Memory B cell (primary cell): ENCODE measurements at places on chromosomes 3 and 15.

- DNase-seq, result peak; percentile 72
These were observed 1.2 kb downstream of the KLF13 start for GRCh38 chr15:31327669-31328427.

- no peak for DNase-seq
These were observed 59.5 kb upstream of the TIPARP start for GRCh38 chr3:156614642-156615511.

- DNase-seq, result no peak
These were observed 76.4 kb downstream of the EBLN2 start for GRCh38 chr3:73137736-73138403.

DNA sequence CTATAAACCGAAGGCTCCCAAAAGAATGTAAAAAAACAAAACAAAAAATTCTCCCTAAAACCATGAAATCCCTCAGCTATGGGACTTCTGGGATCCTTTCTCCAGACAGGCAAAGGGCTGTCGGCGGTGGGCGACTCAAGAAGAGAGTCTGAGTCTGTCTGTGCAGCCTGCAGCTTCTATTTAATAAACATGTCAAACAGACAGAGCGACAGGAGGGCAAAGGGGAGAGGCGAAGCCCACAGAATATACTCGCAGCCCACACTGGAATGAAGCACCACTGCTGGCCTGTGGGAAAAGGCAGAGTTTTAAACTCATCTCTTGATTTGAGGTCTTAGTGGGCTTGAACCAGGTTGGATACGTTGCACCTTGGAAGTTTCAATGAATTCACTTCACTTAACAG is 40.2 kb downstream of the ISL2 start:
- no peak for DNase-seq

DNA sequence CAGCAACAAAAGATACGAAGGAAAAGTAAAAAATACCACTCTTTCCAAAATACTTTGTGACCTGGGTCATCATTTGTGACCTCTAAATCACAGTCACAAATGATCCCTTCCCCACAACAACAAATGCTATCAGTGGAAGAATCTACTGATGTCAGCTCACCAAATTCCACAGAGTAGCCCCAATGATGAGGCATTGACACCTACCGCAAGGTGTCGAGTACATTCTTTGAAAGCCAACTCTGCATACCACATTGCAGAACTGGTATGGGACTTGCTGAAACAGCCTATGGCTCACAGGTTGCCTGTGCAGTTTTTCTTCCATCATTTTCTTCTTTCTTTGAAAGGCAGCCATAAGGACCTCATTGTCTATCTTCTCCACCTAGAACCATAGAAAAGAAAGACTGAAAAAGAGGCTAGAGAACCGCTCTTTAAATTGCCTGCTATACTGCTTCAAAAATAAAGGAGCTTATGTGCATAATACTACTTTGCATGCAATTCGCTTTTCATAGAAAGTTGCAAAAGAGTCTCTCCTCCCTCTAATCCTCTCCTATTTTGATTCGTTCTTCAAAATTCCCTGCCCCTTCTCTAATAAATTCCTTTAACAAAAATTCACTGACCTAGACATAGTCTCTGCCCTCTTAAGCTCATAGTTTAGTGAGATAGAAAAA is 21.4 kb upstream of the KPNA1 start:
- no peak for DNase-seq

GRCh38 chr3:21644268-21644667 is 106.7 kb downstream of the ZNF385D start:
- no peak for DNase-seq

DNA sequence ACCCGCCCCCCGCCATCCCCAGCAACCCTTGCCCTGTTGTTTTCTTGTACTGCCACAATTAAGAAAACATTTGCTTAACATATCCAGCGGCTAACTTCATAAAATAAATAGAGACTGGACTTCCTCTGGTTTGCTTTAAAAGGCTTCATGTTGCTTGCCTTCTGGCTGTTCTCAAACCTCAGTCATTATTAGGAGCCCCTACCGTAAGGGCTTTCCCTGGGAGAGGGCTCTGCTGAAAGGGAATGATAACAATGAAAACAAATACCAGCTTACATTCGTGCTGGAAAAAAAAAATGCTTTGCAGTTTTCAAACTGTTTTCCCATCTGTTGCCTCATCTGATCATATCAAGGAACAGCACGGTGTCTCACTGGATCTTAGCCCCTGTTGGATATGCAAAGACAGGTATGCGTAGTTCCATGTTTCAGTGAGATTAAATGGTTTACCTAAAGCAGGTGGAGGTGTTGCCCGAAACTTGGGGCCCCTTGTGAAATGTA is 77.2 kb upstream of the VGLL4 start:
- no peak for DNase-seq

- DNase-seq, result no peak
These were observed 15.0 kb downstream of the SLC38A3 start for GRCh38 chr3:50220109-50220508.

GRCh38 chr3:68467465-68467864 is 464.9 kb downstream of the TAFA4 start:
- no peak for DNase-seq

- DNase-seq, result no peak
These were observed 29.2 kb downstream of the EPHB3 start for GRCh38 chr3:184590795-184591194.

DNA sequence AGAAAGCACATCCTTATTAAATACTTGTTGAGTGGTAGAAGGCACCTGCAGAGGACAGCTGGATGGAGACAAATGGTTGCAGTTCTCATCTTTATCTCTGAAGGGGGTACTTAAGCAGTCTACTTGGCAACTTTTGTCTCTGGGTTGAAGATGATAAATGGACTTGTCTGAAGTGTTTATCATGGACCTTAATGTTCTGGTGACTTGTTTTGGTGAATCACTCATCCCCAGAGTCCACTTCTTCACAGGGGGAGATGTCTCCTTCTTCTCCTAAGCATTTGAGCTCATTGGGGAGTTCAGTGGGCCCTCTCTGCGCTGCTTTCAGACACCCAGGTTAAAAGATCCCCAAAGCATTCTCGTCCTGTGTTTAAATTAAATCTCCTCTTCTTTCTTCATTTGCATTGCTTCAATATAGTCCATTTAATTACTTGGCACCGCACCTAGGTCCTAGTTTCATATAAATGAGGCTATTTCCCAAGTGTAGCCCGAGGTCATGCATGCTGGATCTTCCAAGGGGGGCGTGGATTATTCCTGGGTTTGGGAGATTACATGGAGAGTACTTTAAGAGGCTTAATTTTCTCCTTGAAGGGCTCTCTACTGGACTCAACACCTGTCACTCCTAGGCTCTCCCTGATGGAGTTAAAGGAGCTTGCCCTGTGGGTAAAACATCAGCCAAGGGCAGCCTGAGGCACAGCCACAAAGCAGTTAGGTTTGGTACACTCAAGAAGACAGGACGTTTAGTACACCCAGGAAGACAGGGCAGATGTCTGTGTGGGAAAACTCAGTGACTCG is 239.3 kb upstream of the C2CD4B start:
- DNase-seq, result no peak

- no peak for DNase-seq
These were observed 33.0 kb upstream of the TEX264 start for GRCh38 chr3:51637941-51638471.

- DNase-seq, result no peak
These were observed 159.2 kb upstream of the SLC24A5 start for GRCh38 chr15:47961401-47962090.

GRCh38 chr3:171283183-171283847 is 176.9 kb downstream of the TNIK start:
- DNase-seq, result no peak

DNA sequence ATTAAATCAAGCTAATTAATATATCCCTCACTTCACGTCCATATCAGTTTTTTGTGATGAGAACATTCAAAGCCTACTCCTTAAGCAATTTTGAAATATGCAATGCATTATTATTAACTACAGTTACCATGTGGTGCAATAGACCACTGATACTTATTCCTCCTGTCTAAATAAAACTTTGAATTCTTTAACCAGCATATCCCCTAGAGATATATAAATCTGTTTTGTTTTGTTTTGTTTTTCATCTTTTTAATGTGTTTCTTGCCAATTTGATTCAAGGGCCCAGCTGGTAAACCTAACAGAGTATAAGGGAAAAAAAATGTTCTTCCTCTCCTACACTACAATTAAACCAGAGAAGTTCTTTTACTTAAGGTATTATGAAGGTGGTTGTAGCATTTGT is 524.2 kb downstream of the NAALADL2 start:
- DNase-seq, result no peak

- DNase-seq, result no peak
These were observed 19.1 kb downstream of the GPR160 start for GRCh38 chr3:170056710-170057454.

DNA sequence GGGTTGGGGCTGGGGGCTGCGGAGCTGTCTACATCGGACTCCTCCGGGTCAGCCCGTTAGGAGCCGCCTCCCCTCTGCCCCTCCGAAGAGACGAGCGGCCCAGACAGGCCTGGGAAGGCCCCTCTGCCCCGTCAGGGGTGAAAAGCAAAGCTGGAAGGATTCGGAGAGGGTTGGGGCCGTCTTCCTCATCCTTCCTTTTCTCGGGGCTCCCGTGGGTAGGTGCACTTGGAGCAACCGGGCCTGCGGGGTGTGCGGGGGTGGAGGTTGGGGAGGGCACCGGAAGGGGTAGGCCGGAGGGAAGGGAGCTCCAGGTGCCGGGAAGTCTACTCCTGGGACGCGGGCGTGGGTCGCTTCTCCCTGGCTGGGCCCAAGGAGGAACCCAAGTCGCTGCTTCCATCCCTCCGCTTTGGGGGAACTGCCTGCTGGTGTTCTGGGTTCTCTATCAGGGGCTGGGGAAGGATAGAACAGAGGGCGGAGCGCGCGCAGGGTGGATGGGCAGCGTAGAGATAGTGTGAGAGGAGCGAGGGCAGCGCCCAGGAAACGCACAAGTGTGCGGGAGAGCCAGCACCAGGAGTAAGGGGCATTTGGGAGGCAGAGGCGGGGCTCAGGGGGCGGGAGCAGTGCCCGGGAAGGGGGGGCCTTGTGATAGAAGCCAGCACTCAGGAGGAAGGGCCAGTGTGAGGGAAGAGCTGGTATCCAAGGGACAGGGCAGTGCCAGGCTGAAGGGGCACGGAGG is 590 bp downstream of the POLR2H start:
- peak; percentile 44 for DNase-seq

DNA sequence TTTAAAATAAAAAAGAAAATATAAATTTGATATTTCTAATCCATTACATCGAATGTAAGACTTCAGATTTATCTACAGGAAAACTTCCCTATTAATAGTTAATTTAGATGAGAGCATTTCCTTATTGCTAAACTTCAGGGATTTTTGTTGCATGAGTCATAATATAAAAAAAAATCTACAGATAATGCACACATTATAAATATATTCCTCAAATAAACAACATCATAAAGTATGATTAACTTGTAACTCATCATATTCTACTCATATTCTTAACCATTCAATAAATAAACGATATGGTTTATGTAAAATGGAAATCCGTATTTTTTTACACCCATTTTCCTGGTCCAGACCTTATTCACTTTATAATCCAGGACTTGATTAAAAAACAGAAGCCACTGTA is 477.0 kb downstream of the EPHA3 start:
- DNase-seq, result no peak

GRCh38 chr3:33391255-33391995 is 48.8 kb downstream of the UBP1 start:
- no peak for DNase-seq

GRCh38 chr3:14789640-14790285 is 29.0 kb upstream of the FGD5 start:
- DNase-seq, result no peak

DNA sequence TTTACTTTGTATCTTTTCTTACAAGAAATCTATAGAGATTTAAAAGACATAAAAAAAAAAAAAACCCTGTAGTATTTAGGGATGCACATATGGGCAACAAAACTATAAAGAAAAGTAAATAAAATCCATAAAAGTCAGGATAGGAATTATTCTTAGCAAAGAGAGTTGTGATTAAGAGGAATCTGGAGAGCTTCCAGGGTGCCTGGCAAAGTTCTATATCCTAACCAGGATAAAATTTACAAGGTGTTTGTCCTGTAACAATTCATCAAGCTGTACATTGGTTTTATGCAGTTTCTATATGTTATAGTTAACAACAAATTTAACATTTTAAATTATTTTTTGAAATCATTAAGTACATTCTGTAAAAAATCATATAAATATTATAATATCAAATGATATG is 7.9 kb downstream of the SECISBP2L start:
- DNase-seq, result no peak

DNA sequence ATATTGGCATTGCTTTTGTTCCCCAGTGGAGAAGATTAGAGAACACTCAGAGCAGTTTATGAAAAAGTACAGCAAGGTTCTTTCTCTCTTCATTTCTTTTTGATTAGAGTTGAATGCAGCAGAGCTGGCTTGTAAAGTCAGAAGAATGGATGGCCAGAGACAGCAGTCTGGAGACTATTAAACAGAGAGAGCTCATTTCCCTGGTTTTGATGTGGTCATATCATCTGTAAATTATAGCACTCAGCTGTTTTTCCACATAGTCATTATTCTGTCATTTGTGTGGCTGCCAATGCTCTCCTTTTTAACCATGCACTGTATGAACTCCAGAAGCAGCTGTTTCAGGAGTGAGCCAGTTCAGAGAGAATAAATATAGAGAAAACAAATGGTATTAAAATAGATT is 177.4 kb upstream of the CRBN start:
- DNase-seq, result no peak

- DNase-seq, result no peak
These were observed 55.2 kb upstream of the SEC61A1 start for GRCh38 chr3:127997016-127997415.

- DNase-seq, result no peak
These were observed 6.3 kb downstream of the ZNF774 start for GRCh38 chr15:90358124-90359033.

DNA sequence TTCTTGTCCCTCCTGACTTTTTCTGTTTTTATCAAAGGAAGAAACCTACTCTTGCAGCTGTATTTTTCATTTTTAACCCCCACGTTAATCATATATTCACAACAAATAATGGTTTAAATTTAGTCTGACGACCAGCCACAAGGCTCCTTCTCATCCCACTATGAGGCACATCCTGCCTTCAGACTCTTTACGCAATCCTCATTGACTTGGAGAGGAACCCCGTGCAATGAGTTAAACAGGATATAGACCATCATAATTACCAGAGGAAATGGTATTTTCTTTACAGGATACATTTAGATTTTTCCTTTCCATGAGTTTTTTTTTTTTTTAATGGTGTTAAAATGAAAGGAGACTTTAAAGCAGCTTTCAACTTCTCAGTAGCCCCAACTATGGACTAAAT is 68.5 kb downstream of the WWTR1 start:
- DNase-seq, result no peak

- DNase-seq, result no peak
These were observed at the start of gene ATP2B2 for GRCh38 chr3:10505050-10505790. Gene ATP2B2 (minus strand): TSS chr3:10505586. CDS start chr3:10449543, 56,043 bp downstream.

GRCh38 chr15:40081691-40082194 is 26.9 kb downstream of the BMF start:
- DNase-seq, result no peak

- peak; percentile 32 for DNase-seq
These were observed 16.2 kb upstream of the ANKDD1A start for GRCh38 chr15:64895285-64896065.

GRCh38 chr3:168497741-168498140 is 402.0 kb upstream of the GOLIM4 start:
- no peak for DNase-seq
